ENCODE measurements at places on chromosomes 6 and 20. TPM values are rescaled to one million over a fixed set of nuclear protein-coding genes. Genes with fewer than 3 reads are reported as not detected.

Gene AVP
- not detected for total RNA-seq

Gene CLPSL2
- total RNA-seq, result not detected

Gene PIM1
- 21.9 TPM for total RNA-seq

Gene RAET1E
- total RNA-seq, result not detected

Gene LTB
- total RNA-seq, result not detected

Gene HLA-DPA1
- total RNA-seq, result 0.94 TPM

Gene PGBD1
- total RNA-seq, result 20.7 TPM

Gene FNDC11
- total RNA-seq, result 4.1 TPM

Gene UNC5CL
- 0.63 TPM for total RNA-seq

Gene CALHM6
- not detected for total RNA-seq

Gene PPIL6
- 24.1 TPM for total RNA-seq

Gene TFB1M
- 28.2 TPM for total RNA-seq

Gene GMPR
- 0.63 TPM for total RNA-seq

Gene CGA
- not detected for total RNA-seq

Gene GPSM3
- total RNA-seq, result 0.63 TPM

Gene NRSN1
- 31.6 TPM for total RNA-seq

Gene ZBTB12
- 31.0 TPM for total RNA-seq

Gene ADGRF5
- 11.3 TPM for total RNA-seq

Gene STMND1
- total RNA-seq, result not detected

Gene CST5
- not detected for total RNA-seq

Gene SLC18B1
- total RNA-seq, result 9.7 TPM

Gene CCDC170
- total RNA-seq, result 2.8 TPM

Gene TFAP2D
- not detected for total RNA-seq

All from parietal lobe (tissue), 2 donors.